CD4-positive, alpha-beta T cell treated with Interleukin-4 for 4 hours (primary cell): ENCODE measurements at places on chromosomes 5 and 9.
A peak's percentile ranks its signal among the peaks of the same experiment; 100 is the strongest.

DNA sequence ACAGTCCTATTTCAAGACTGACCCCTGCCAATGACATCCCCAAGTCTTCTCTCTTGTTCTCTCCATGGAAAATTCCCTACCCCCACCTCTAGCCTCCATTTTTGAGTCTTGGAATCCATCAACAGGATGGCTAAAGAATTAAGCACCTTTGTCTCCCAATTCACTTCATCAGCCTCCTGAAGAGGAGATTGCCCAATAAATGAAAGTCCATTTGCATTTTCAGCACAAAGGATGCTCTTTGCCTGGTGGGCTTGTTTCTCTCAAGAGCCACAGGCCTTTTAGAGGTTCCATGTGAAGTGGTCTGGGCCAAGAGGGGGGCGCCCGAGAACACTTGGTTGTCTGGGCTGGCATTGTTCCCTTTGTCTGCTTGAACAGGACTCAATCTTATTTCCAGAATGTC, 12.6 kb downstream of the HSD17B3 start:
- no peak for DNase-seq

DNA sequence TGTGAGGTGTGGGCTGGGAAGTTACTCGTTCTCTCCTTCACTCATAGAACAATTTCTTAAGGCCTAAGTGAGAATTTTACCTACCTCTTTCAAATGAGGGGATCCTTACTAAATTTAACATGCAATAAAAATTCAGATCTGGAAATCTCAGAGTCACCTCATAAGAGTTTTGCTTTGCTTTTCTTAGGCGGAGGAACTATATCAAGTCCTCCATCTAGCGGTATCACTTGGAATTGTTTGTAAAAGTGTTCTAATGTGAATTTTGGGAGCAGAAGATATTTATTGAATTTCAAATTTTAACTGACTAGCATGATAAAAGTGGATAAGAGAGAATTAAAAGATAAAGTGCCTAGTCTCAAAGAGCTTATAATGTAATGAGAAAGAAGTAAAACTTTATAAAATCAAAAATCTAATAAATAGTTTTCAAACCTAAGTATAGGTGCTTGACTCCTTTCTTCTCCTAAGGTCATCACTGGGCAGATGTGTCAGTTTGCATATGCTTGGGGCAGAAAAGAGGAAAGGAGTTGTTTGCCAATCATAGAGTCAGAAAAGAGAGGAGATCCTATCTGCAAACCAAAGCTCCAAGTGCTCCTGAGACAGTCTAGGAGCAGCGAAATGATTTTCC, 145.7 kb upstream of the DAB2 start:
- peak; percentile 41 for DNase-seq

DNA sequence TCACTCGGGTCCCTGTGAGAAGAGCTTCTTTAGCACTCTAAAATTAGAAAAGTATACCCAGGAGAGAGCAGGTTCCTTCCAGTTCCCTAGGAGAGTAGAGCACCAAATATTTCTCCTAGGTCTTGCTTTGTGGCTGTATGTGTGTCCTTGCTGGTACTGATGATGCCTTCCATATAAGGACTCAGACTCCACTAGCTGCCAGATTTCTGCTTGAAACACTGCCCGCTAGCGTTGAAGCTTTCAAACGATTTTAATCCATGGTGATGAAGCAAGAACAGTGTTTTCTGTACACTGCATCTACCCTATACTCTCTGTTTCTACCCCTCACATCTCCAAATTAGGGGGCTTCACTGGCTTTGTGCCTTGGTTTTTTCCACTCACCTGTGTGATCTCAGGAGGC, 2.4 kb upstream of the SMC2 start:
- DNase-seq = peak; percentile 9

- no peak for DNase-seq
Observed at GRCh38 chr9:81879501-81879916, 48.7 kb upstream of the SPATA31D4 start.

GRCh38 chr9:99430301-99430700, 208.2 kb downstream of the SEC61B start:
- DNase-seq = no peak

GRCh38 chr5:58582019-58582802, 664 bp upstream of the RAB3C start:
- DNase-seq = no peak

DNA sequence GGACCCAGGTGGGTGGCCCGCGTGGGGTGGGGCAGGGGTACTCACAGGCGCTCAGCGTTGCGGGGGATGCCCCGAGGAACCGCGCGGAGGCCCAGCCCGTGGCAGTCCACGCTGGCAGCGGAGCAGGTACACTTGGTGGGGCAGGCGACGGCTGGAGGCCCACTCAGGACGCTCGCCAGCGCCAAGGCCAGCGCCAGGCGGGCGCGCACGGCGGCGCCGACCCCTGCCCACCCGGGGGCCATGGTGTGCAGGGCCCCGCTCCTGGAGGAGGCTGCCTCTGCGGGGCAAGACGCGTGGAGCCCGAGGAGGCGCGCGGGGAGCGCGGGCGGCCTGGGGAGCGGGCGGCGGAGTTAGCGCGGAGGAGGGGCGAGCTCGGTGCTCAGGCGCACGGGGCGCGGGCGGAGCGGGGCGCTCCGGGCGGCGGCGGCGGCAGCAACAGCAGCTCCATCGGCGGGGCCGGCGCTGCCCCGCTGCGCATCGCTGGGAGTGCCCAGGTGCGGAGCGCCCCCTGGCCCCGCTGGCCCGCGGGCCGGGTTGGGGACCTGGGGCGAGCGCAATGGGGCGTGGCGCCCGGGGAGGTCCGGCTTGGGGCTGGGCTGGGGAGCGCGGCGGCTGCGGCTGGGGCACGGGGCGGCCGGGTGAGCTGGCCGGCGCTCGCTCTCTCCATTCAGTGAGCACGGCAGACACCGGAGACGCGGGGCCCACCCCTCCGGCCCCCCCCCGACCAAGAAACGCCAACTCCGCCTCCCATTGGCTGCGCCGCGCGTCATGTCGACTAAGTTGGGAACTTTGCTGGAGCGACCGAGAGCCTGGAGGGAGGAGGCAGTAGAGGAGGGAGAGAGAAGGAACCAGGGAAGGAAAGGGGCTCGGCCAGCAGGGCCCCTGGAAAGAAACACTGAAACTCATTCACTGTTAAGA, at the start of gene SLIT3:
SLIT3 (minus strand) TSS at position 672 of the 918 bp plus-strand sequence; CDS start at position 242, 430 bp downstream.
- DNase-seq = no peak

- DNase-seq = no peak
Observed at GRCh38 chr9:8751406-8751930, 951.9 kb upstream of the DMAC1 start.

GRCh38 chr9:131965841-131966240, 113.8 kb downstream of the MED27 start:
- DNase-seq = no peak

DNA sequence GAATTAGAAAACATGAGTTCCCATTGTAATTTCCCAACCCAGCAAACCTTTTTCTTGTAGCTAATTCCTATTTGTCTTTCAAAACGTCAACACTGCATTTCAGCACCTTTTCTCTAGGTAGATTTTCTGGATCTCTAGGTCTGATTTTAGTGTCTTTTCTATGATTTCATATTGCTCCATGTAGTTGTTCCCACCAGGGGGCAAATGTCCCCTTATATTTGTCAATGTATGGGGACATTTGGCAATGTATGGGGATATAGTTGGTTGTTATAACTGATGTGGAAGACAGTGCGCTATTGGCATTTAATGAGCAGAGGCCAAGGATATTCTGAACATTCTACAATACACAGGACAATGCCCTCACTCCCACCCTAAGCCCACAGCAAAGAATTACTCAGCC, 273.9 kb upstream of the ADRA1B start:
- no peak for DNase-seq

DNA sequence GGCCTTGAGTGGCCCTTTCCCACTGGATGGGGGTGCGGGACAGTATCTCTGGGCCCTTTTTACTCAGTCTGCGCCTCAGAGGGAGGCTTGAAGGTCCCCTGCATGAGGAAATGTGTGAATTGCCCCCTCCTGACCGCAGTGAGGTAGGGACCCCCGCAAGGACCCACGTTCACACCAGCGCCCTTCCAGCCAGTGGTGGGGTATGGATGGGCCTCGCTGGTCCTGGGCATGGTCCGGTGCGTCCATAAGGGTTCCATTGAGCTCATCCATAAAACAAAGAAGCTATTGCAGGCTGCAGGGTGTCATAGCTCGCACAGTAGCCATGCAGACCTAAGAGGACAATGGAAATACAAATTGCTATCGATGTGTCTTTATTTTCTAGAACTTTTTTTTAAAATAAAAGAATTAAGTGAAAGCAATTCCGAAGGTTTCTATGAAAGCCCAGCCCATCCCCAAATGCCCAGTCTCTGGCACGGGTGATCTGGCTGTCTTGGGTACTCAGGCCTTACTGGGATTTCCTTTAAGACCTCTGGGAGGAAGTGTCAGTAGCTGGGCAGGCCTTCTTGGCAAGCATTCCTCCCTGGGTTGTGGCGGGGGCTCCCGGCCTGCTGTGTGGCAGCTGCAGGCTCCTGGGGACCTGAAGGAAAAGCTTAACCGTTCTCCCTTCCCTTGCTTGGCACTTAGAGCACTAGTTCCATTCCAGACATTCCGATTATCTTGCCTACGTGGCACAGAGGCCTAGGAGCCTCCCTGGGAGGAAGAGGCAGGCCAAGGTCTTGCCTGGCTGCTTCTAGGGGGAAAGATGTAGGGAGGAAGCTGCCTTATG, 1.5 kb upstream of the SEMA5A start:
- no peak for DNase-seq

DNA sequence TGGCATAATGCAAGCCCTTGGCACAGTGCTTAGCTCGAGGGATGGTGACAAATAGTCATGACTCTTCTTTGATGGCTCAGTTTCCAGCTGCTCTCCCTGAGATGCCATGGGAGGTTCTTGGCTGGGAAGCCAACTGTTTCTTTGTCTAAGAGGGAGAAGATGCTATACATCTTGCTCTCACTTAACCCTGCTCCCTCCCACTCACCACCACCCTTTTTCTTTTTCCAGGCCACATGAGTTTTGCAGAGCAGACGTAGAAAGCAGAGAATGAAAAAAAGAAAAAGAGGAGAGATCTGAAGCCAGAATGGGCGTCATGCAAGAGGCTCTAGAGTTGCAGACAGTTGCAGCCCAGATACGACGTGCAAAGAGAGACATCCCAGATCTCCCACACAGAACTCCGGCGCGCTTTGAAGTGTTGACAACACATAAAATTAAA, 160.5 kb downstream of the FGF18 start:
- DNase-seq = no peak

DNA sequence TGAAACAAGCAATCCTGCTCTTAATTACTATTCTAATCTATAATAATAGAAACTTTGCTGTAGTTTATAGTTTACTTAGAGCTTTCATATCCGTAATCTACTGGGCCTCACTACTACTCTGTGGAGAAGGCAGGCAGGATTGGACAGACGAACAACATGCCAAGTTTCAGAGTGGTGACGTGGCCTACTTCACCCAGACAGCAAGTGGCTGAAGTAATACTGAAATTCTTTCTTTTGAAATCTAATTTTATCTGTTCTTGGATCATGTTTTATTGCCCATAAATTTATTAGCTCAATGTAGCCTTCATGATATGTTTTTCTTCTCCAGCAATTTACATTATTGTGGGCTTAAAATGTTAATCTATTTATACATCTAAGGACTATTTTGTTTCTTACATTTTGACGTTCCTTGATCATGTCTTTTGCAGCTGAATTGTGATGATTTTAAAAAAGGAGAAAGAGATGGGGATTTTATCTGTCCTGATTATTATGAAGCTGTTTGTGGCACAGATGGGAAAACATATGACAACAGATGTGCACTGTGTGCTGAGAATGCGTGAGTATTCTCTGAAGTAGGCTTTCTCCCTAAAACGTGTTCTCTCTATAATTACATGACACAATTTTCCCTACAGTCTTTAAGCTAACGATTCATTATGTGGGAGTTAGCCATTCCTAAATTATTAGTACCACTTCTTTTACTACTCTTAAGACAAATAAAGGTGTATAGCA, 22.4 kb downstream of the SPINK5 start:
- DNase-seq = no peak

DNA sequence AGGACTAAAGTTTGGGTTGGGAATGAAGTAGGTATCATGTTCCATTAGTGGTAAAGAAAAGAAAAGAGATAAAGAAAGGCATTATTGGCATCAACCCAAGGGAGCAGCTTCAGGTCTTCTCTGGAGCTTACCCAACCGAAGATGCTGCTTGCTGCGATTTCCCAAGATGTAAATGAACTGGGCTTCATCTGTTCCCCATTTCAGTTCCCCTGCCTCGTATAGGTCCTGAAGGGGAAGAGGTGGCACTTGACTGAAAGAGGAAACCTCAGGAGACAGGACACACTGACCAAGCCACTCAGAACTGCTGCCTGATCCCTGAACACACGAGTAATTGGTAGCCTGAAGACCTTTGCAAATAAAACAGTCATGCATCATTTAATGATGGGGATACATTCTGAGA, 24.6 kb downstream of the ANXA6 start:
- no peak for DNase-seq

DNA sequence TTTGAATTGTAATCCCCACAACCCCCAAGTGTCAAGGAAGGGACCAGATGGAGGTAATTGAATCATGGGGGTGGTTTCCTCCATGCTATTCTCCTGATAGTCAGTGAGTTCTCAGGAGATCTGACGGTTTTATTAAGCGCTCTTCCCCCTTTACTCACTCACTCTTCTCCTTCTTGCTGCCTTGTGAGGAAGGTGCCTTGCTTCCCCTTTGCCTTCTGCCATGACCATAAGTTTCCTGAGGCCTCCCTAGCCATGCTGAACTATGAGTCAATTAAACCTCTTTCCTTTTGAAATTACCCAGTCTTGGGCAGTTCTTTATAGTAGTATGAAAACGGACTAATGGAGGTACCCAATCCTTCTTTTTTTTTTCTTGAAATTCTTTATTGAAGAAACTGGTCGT, 2.2 kb upstream of the CEP120 start:
- no peak for DNase-seq

GRCh38 chr5:117065800-117066199, 491.2 kb upstream of the SEMA6A start:
- no peak for DNase-seq

GRCh38 chr5:140073296-140073695, 30.2 kb upstream of the NRG2 start:
- DNase-seq = peak; percentile 41

- no peak for DNase-seq
Observed at GRCh38 chr9:6525326-6526045, 112.5 kb downstream of the UHRF2 start.

GRCh38 chr9:129225815-129226214, 47.8 kb upstream of the IER5L start:
- DNase-seq = peak; percentile 48

DNA sequence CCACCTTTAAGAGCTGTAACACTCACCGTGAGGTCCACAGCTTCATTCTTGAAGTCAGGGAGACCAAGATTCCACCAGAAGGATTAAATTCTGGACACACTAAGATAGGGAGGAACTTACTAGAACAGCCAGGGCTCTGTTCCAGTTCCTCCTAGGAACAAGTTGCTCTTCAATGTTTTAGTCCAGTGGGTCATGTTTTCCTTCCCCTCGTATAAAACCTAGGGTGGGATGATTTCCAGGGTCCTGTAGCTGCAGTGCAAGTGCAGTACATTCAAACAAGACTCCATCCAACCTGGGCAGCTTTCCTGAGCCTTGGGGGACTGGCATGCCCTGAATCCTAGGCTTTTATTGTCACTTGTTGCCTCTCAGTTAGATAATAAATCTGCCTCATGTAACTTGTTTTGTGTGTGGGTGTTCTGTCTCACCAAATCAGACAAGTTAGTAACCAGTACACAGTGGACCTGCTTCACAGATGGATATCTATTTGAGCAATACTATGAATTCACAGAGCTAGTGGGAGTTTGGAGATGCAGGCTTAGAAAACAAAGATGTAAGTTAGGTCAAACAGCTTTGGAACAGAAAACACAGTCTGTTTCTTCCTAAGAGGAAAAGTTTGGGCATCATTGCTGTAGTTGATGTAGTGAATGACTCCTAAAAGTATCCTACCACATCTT, 405.6 kb downstream of the GABRG2 start:
- DNase-seq = no peak

- no peak for DNase-seq
Observed at GRCh38 chr9:18396102-18396728, 77.7 kb upstream of the ADAMTSL1 start.
